ENCODE measurements at places on chromosomes 7 and 10.
A peak's percentile ranks its signal among the peaks of the same experiment; 100 is the strongest.

GRCh38 chr7:26556061-26556881, 264.6 kb downstream of the SNX10 start:
- DNase-seq = no peak

GRCh38 chr7:11221984-11222383, 248.3 kb downstream of the PHF14 start:
- no peak for DNase-seq

DNA sequence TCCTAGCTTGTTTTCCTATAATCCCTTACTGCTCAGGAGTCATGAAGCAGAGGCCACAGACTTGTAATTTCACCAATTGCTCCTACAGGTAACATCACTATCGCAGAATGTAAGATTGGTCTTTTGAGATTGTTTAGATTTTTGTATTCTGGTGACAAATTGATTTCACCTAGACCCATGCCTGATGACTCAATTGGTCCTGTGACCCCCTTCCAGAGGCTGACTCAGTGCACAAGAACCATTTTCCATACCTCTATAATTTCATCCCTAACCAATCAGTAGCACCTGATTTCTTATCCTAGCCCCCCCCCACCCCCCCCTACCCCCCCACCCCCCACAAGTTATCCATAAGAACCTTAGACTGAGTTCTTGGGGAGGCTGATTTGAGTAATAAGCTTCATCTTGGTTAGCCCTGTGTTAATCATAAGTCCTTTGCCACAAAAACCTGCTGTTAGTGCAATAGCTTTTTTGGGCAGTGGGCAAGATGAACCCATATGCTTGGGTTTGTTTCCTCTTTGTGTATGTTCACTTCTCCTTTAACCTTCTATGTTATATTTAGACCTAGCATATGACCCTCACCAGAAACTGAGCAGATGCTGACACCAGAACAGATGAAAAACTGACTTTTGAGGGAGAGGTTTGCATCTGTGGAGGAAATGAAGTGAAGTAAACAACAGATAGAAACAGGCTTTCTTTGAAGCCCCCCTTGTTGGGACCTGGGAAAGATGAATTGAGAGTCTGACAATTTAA, 187.1 kb downstream of the KIF20B start:
- DNase-seq = no peak

GRCh38 chr10:33345236-33345635, 10.8 kb upstream of the NRP1 start:
- DNase-seq = no peak

DNA sequence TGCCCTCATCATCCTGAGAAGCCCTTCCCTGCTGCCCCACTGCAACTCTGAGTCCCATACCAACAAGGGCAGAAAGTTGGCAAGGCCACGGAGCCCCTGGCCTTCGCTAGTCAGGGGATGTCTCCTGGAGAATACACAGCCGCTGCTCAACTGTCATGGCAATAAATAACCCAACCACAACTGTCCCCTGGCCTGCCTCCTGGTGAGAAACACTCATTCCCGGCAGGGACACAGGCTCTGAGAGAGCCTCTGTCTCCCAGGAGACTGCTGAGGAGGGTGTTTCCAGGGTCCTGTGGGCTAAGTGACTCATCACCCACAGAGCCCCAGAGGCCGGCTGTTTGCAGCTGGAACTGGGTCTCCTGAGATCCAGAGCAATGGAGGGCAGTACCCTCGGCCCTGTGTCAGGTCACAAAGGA, 354.1 kb downstream of the TNS3 start:
- no peak for DNase-seq

GRCh38 chr7:24948739-24949138, 31.2 kb downstream of the OSBPL3 start:
- DNase-seq = no peak

GRCh38 chr10:64508029-64508661, 986.9 kb downstream of the REEP3 start:
- DNase-seq = no peak

GRCh38 chr10:97650726-97651125, 10.3 kb downstream of the PI4K2A start:
- DNase-seq = no peak

DNA sequence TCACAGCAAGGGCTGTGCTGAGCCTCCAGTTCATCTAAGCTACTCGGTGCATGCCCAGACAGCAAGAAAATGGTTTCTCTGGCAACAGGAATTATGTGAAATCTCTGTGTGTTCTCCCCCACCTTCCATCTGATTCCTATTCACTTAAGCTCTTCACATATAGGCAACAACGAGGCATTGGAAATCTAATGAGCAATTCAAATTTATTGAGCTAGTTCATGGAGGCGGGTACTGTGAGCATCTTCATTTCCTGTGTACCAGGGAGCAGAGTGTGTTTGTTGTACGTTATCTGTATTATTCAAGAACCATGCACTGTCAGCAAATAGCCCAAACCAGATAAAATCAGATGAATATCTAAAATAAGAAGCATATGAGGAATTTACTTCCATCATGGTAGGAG, 739.1 kb downstream of the MAGI2 start:
- DNase-seq = no peak

DNA sequence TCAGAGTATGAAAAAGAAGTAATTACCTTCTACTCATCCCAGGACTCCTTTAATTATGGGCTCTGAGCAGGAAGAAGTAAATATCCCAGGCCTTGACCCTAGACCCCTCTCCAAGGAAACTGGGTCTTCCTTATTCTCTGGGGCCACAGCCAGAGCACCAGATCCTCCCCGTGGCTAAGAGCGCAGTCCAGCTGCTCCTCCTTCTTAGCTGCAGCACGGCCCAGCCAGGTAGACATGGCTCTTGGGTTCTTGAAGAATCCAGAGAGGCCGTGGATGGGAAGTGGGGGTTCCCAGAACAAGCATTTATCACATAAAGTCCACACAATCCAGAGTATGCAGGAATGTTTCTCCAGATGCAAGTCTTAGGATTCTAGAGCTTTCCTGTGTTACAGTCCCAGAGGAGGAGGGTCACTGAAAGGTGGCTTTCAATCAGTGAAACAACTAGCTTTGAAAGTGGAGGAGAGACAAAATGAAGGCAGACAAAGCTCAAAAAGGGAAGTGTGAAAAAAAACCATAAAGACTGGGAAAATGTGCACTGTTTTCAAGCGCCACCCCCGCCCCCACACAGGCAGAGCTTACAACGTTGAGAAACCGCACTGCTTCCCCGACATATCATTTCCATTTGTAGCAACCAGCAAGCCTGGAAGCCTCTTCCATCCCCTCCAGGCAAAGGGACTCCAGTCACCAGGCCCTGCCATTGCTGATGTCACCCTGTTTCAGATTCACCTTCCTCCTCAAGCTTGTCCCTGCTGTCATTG, 396.5 kb upstream of the MKI67 start:
- no peak for DNase-seq

- no peak for DNase-seq
These were observed 498.6 kb downstream of the SH2D4B start for GRCh38 chr10:81036257-81036656.

GRCh38 chr7:16295558-16295957, 125.8 kb downstream of the CRPPA start:
- no peak for DNase-seq

DNA sequence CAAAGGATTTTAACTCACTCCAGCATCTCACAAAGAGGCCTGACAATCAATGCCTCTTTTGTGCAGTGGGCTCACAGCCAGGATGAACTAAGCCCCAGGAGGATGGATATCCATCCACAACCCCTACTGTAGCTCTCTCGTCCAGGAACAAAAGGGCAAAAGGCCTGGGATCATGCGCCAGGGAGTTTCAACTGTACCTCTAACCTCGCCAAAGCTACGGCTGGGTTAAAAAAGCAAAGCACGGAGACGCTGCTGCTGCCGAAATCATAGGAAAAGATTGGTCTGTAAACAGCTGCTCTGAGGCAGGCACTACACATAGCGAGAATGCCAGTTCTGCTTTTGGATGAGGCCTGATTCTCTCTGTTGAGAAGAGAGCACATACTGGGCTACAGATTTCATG, 32.1 kb downstream of the VSTM4 start:
- no peak for DNase-seq

DNA sequence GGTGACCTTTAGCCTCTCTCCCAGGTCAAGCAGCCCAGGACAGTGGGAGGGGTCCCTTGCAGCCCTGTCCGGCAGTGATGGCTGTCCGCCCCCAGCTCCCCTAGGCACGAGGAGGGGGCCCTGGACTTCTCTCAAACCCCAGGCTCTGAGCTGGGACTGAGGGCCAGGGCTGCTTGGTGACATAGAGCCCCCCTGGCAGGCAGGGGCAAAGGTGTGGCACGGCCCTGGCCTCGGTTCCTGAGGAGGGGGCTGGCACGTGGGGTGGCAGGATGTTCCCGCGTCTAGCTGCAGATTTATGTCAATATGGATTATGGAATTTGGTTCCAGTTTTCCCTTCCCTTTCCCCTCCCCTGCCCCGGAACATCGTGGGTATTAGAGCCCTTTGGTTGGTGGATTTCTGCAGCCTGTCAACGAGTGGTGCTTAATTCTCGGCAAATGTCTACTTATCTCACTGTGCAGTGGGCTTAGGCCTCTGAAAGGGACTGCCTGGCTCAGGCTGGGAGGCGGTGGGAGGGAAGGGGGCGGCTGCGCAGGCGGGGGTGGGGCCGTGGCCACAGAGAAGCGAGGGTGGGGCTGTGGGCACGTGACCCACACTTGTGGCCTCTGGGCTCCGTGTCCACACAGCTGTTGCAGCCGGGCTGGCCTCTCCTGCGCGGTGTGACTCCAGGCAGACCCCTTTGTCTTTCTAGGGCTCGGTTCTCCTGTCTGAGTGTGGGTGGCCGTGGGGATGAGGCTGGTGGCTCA, 19.3 kb downstream of the UNCX start:
- no peak for DNase-seq

DNA sequence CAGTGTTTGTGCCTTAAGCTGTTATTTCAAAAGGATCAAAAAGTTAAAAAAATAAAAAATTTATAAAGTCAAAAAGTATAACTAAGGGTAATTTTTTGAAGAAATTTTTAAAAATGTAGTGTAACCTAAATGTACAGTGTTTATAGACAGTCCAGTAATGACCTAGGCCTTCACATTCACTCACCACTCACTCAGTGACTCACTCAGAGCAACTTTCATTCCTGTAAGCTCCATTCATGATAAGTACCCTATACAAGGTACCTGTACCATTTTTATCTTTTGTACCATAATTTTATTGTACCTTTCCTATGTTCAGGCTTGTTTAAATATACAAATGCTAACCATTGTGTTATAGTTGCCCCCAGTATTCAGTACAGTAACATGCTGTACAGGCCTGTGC, 21.5 kb downstream of the DNAJC9 start:
- no peak for DNase-seq

DNA sequence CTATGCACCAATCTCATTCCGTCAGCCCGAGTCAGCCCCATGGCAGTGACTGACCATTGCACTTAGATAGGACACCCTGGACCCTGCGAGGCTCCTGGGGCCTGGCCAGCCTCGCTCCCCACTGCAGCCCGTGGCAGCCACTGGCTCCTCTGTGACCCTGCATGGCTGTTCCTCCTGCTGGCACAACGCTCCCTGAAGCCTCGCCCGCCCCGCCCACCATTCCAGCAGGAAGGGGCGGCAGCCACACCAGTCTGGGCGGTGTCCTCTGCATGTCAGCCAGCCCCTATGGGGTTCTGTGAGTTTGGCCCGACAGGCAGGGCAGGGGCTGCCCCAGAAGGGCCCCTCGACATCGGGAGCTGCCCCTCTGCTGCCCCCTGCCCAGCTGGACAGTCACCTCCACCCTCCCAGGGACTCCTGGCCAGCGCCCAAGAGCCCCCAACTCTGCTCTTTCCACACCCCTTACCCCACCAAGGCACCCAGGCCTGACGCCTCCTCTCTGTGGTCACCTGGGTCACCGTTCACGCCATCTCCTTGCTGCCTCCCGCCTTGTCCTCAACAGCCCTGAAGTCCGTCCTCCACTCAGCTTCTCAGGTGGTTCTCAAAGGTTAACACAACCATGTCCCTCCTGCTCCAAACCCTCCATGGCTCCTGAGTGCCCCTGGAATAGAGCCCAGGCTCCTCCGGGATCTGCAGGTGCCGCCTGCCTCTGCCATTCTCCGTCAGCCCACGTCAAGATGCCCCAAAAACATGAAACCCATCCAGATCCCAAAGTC, 103.5 kb downstream of the MICALL2 start:
- no peak for DNase-seq

GRCh38 chr7:30479202-30480120, 877 bp upstream of the NOD1 start:
- no peak for DNase-seq

DNA sequence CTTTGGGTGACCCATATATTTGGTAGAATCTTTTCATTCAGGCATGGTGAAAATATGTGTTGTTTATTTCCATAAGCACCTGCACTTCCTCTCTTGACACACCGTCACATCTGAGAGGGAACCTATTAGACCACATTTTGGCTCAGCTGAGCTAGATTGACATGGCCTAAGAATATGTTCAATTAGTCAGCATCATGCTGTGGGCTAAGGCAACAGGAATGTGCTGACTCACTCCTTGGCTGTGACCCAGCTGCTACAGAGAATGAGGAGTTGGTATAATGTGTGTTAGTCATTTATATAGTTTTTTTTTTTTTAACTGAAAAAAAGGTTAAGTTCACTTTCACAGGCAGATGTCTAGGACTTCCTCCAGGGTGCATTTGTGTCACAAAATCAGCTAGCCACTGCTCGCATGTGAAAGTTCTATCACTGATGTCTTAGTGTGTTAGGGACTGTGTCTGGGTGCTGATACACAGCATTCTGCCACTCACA, 180.6 kb downstream of the SEMA3E start:
- peak; percentile 84 for DNase-seq

DNA sequence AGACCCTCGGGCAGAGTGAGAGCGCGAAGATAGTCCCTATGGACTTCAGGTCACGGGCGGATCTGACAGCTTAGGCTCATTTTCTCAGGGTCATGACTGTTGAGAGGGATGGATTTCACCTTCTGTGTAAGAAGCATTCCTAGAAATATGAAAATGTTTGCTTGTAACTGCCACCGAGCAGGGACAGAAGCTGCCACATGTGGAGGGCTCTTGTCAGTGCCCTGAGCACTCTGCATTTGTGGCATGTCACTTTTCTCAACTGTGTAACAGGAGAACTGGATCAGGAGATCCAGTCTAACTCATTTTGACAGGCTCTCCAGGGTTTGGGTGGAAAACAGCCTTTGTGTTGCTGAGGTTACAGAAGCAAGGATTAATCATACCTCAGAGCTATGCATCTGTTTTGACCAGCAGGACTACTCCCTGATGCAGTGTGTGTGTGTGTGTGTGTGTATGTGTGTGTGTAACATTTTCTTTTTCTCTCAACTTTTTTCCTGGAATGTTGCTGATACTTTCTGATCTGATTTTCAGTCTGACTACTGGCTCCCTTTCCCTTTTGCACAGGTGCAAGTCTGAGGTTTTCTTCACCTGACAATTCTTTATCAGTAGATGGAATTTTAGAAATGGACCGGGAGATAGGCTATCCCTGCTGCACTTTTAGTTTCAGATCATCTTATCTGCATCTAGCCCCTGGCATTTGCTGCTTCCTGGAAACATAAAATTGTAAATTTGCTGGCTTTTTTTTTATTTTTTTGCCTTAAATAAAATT, 183.3 kb downstream of the STK31 start:
- no peak for DNase-seq
